GF-D8 (cell line): ENCODE measurements at places on chromosomes 13 and 19.
A peak's percentile ranks its signal among the peaks of the same experiment; 100 is the strongest.

DNA sequence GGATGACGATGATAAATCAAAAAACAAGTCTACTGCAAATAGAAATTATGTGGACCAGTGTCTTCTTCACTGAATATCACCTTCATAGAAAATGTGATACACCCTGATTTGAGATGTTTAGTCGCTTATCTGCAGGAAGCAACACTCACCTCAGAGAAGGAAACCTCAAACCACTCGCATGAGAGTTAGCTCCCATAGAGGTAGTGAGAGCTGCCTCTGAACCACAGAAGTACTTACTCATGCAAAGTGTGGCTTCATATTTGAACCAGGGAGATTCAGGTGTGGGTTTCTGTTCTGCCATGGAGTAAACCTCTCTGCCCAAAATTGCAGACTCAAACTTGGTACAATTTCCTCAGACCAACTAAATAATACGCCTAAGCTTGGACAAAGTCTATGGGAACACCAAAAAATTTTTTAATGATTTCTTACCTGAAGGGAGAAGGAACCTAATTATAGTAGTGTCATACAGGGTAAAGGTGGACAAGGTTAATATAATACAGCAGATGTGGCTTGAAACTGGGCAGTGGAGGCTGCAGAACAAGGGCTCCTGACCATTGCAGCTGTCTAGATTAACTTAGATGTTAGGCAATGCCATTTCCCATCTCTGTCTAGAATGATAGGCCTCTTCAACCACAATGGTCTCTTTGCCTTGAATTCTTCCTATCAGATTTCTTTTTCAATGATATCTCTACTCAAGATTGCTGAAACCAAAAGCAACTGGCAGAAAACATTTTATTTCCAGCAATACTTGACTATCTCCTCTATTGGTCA is 29.6 kb upstream of the RCBTB2 start:
- peak; percentile 93 for DNase-seq

DNA sequence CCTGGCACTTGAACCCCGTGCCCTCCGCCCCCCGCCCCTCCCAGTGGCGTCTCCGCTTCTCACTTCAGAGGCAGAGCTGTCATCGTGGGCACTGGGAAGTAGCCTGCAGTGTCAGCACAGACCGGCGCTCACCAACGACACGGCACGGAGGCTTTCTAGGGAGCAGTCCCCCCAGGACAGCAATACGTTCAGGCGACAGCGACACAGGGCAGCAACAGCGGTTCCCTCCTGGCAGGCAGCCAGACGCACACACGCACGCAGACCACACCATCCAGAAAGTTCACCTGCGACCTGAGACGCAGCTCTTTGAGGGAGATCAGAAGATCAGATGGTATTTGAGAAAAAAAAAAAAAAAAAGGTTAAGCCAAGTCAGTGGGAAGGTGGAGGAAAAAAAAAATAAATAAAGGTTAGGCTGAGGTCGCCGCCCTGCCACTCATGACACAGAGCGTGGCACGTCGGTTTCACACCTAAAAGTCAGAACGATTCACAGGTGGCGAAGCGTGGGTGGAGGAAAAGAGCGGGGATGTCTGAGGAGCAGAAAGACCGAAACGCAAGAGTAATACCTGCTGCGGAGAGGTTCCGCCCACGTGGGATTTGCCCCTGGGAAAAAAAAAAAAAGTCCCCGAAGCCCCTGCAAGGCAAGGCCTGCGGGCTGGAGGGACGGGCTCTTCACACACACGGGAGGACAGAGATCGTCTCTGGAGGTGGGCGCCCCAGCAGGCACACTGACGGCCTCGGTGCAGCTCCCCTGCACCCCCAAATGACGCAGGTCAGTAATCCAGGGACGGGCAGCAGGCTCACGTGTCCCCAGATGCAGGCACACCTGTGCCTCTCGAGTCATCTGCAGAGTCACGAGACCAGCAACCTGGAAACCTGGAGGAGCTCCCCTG is 94.5 kb downstream of the GNG7 start:
- no peak for DNase-seq

GRCh38 chr13:51768378-51768921 is 35.5 kb downstream of the DHRS12 start:
- DNase-seq, result no peak

GRCh38 chr13:103140001-103140671 is 73.9 kb upstream of the SLC10A2 start:
- no peak for DNase-seq

DNA sequence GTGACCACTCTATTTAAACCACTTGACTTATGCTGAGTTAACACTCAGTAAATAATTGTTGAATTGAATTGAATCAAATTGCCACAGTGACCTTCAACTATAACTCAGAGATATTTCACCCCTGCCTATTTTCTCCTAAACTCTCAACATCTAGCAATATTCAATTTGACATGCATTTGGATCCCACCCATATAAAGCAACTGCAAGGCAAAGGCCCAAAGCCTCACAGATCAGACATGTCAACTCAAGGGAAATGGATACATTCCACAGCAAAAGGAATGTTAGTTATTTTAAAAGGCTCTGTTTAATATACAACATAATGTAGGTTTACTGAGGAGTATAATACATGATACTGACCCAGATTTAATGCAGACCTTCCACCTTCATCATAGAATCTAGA is 107.4 kb downstream of the KCTD12 start:
- no peak for DNase-seq

GRCh38 chr19:50896591-50897190 is 14.5 kb downstream of the KLK4 start:
- peak; percentile 4 for DNase-seq

DNA sequence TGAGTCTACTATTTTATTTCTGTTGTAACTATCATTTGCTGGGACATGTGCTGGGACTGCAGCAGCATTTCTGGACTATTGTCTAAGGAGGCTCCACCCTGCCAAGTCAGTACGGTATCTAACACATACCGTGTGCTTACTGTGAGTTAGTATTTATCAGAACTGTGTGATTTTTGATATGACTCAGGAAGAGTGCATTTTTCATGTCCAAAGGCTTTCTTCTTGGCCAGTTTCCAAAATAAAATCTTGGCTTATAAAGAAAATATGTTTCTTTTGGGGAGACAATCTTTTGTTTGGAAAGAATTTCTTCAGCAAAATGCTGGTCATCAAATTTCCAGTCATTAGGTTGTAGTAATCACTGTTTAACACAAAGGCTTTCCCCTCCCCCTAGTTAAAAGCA is 11.6 kb downstream of the PARP4 start:
- DNase-seq, result no peak

DNA sequence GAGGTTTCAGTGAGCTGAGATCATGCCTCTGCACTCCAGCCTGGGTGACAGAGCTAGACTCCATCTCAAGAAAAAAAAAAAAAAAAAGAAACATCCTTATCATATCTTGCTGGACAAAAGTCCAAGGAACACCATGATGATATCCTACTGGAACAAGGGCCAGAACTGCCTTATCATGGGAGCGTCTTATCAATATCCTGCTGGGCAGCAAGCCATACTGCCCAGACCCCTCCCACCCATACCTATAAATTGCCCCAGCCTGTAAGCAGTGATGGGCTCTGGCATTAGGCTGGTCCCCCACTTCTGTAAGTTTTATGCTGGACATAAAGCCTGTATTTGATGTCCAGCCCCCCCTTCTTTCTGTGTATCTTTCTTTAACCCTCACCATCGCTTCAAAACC is 14.7 kb upstream of the FBXO27 start:
- DNase-seq, result no peak
